ENCODE measurements at places on chromosomes 2 and 18.

DNA sequence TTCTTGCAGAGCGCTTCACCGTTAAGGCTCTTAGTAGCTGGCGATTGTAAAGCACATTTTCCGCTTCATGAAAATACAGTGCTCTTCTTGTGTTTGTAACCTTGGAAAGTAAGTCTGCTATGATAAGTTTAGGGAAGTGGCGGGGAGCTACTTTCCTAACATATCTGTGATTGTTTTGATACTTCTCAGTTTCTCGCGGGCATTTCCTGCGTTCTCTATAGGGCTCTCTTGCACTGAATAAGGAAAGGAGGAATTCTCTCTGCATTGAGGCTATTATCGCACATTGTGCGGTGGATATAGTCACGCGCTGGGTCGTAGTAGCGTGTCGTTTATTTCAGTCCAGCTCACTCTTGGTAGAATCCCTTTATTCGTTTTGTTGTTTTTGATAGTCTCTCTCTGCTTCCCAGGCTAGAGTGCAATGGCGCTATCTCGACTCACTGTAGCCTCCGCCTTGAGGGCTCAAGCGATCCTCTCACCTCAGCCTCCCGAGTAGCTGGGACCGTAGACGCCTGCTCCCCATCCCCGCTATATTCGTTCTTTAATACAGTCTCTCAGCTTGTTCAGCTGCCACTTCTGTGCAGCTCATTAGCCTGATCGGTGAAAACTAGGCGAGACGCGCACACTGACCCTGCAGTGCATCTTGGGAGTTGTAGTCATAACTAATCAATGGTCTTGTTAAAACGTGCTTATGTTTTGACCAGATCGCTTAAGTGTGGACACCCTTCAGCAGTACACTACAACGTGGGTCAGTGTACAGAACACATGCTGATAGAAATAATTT lies 1.0 kb upstream of the PPP4R3B start:
- peak; percentile 61 for DNase-seq

GRCh38 chr18:73787316-73787715 lies 360.3 kb downstream of the FBXO15 start:
- no peak for DNase-seq

DNA sequence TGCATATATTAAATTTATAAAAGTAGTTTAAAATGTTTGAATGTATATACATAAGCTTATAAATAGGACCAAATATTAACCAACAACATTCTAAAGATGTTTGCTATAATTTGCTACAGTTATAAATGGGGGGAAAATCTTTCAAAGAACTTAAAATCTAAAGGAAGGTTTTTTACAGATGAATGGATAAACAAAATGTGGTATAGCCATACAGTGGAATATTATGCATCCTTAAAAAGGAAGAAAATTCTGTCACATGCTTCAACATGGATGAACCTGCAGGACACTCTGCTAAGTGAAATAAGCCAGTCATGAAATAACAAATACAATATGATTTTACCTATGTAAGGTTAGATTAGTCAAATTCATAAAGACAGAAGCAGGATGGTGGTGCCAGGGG lies 75.8 kb downstream of the TMEM17 start:
- no peak for DNase-seq

GRCh38 chr2:169349535-169349934 lies 12.8 kb downstream of the LRP2 start:
- no peak for DNase-seq

GRCh38 chr2:46984642-46985476 lies 69.3 kb upstream of the MCFD2 start:
- peak; percentile 74 for DNase-seq
